ENCODE measurements at places on chromosomes 7 and 10.

DNA sequence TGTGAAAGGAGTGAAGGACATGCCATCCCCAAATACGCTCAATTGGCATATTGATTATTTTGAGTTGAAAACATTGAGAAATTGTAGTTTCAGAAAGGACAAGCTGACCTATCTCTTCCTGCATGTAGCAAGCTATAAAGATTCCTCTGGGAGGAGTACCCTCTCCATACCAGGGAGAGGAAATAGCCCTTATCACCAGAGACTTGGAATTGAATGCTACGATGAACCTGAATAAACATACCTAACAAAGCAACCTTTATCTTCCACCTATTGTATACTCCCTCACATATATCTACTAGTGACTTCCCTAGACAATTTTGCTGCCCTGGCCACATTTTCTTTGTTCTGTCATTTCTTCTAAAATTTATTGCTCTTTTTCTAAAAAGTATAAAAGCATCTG lies 150.2 kb upstream of the EEPD1 start:
- DNase-seq: no peak

GRCh38 chr10:66586897-66587679 lies 338.7 kb upstream of the LRRTM3 start:
- DNase-seq: no peak

- no peak for DNase-seq
Measured at GRCh38 chr7:127782654-127783559, 130.9 kb downstream of the SND1 start.

GRCh38 chr7:116633131-116633988 lies 38.6 kb upstream of the MET start:
- no peak for DNase-seq

- DNase-seq: peak; percentile 22
Measured at GRCh38 chr10:129780198-129780597, 183.9 kb downstream of the EBF3 start.

DNA sequence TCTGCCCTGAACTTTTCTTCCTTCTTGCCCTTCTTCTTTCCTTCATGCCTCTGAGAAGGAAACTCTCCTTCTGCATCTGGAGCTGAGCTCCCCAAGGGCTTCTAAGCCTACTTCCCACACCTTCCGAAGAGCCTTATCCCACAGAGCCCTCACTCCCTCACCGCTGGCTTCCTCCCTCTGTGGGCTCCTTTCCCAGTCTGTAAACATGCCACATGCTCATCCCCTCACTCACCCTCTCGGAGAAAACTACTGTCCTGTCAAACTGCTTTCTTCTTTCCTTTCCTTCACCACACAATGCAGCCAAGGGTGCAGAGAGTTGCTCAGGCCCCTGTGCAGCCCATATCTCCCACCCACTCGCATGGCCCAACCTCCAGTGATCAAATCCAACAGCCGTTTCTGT lies 18.1 kb downstream of the ANKRD16 start:
- no peak for DNase-seq

DNA sequence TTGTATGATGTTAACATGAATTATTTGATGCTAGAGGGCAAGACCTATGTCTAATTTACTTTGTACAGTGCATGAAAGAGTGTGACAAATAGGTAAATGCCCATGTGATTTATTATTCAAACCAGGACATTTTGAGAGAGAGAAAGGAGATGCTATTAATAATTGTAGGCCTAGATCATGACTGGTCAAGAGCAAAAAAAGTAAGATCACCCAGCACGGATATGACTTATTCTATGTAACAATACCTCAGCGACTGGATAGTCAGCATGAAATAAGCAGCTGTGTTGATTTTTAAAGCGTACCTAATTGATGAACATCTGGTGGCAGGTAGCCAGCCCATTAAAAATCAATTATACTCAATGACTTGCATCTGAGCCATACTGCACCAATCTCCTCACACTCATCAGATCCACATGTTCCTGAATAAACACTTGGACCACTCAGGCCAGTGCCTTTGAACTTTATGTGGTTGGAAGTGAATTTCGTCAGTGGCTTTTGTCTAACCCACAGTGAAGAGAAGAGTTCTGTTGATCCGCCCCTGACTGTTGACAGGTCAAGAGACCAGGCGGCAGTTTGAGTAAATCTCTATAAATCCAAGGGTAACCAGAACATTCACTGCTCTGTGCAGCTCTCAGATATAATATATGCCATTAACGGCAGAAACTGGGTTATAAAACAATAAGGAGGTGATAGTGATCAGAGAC lies 435.3 kb downstream of the MDFIC start:
- no peak for DNase-seq

GRCh38 chr10:43781480-43782361 lies 133.0 kb upstream of the ZNF32 start:
- DNase-seq: no peak

DNA sequence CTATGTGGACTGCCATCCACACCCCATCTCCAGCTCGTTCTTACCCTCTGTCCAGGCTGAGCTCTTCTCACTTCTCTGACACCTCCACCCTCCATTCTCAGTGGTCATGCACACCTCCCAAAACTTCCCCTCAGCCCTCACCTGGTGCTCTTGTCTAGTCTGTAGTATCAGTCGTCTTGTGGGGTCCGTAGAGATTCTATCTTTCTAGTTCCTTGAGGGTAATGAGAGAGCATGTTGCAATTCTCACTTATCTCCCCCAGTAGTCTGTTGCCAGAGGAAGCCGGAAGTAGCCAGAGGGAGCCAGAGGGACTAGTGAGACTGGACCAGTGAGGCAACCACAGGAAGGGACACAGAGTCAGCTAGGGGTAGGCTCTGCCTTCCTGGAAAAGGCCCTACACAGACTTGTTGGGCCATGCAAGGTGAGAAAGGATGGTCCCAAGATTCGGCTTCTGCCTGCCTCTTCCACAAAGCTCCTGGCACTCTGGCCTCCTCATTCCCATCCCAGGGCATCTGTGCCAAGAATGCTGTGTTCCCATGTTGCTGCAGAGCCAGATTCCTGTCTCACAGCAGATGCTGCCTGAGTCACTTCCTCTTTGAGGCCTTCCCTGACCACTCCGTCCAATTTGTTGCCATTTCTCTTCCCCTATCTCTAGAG lies 50.6 kb upstream of the DUSP5 start:
- peak; percentile 74 for DNase-seq

GRCh38 chr7:99386584-99387238 lies 12.2 kb downstream of the ARPC1B start:
- no peak for DNase-seq

GRCh38 chr10:20173046-20173445 lies 356.8 kb downstream of the PLXDC2 start:
- DNase-seq: no peak

- no peak for DNase-seq
Measured at GRCh38 chr10:49253340-49253906, 45.5 kb upstream of the C10orf71 start.

GRCh38 chr7:111029141-111029572 lies 61.8 kb upstream of the LRRN3 start:
- DNase-seq: no peak

- no peak for DNase-seq
Measured at GRCh38 chr7:106794276-106795083, 70.6 kb upstream of the PIK3CG start.

DNA sequence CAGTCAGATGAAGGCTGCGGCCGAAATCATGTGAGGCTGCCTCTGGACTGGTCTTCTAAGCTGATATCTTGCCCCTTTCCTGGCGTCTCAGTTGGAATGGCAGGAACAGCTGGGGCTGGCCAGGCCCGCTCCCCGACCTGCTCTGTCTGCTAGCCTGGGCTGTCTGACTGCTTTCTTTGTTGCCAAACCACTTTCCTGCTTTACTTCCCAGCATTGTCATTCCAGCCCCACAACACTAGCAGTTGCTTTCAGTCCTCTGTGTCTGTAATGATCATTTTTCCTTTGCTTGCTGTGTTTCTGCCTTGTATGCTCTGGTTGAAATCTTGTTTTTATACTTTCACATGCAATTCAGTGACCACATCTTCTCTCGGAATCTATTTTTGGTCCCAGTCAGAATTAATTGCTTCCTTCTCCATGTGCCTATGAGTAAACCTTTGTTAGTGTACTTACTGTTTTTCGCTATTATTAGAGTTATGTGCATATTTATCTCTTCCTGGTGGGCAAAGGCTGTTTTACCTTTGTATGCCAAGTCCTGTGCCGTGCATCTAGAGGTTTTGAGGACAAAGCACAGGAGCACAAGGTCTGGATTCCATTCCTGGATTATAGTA lies 21.6 kb downstream of the PRPF18 start:
- no peak for DNase-seq

DNA sequence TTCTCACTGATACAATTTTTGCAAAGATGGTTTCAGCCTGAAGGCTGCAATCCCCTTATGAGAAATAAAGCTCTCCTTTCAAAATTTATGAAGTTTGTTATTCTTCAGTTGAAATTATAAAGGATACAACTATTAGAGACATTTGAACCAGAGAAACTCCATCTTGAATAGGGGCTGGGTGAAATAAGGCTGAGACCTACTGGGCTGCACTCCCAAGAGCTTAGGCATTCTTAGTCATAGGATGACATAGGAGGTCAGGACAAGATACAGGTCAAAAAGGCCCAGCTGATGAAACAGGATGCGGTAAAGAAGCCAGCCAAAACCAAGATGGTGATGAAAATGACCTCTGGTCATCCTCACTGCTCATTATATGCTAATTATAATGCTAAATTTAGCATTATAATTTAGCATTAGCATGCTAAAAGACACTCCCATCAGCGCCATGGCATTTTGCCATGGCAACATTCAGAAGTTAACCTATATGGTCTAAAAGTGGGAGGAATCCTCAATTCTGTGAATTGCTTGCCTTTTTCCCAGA lies 22.4 kb upstream of the IFIT1B start:
- DNase-seq: no peak

DNA sequence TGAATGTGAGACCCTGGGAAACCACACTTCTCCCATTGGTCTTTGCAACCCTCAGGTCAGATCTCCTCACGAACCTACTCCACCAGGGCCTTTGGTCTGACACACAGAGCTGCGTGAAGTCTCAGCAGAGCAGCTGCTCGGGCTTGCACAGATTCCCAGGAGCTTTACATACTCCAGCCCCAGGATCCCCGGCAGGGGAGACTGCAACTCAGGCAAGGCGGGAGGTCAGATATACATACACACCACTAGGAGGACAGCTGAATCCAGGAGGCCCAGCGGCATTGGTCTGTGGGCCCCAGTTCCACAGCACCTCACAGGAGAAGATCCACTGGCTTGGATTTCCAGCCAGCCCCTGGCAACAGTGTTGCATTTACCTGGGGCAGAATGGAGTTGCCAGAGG lies 239.2 kb downstream of the GPAM start:
- DNase-seq: no peak

GRCh38 chr7:36439624-36440023 lies 50.0 kb downstream of the ANLN start:
- DNase-seq: no peak

DNA sequence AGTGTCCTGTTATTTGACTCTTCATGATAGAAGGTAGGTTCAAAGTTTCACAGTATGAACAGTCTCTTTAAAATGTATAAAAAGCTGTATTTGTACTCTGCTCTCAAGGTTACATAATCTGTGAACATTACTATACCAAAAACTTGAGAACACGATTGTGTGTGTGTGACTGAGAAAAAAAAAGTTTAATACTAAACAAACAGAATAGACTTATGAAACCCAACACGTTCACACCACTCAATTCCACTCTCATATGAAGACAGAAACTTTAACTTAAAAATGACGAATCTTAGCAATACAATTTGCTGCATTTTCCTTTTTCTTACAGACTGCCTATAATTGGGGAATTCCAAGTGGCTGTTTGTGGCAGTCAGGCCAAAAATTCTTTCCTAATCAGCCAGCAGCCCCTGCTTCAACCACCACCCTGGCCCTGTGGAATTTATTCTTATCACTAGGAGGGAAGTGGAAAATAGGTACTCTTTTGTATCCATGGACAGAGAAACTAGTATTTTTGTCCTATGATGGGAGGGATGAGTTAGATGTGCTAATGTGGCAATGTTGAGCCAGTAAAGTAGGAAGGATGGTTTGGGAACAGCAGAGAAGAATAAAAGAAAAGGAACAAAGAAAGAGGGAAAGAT lies 42.8 kb downstream of the MINDY3 start:
- no peak for DNase-seq
